ENCODE measurements at places on chromosomes 3 and 15.

DNA sequence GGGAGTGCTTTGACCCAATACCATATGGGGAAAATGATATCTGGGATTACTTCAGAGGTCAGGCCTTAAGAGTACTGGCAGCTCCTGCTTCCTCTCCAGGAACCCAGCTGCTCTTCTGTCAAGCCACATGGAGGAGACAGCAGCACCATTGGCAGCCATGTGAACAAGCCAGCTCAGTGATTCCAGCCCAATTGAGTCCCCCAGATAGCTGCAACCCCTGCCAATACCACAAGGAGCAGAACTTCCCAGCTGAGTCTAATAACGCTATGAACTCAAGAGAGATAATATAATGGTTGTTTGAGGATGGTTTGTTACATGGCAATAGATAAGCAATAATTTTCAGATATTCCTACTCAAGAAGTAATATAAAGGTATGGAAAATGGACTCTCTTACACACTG, 126.8 kb upstream of the CPNE4 start:
- ATAC-seq, result no peak

- ATAC-seq, result no peak
These were observed 184.9 kb downstream of the ZBTB20 start for GRCh38 chr3:114962189-114962588.

GRCh38 chr15:50262533-50262932, 3.0 kb downstream of the HDC start:
- no peak for ATAC-seq

- ATAC-seq, result no peak
These were observed 51.5 kb downstream of the ISG20 start for GRCh38 chr15:88690331-88690730.

DNA sequence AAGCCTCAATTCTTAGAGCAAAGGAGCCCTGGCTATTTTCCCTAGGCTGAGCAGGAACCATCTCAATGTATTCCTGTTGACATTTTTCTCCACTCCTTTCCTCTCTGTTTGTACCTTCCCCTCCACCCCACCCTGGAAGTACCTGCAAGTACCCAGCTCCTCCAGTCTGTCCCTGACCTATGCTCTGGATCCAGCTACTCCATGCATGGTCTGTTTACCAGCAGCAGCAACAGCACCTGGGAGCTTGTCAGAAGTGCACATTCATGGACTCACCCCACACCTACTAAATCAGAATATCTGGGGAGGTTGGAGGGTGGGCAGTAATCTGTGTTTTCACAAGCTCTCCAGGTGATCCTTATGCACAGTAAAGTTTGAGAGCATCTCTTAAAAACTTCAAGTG, 240.7 kb upstream of the UMPS start:
- ATAC-seq, result no peak

- no peak for ATAC-seq
These were observed 43.6 kb upstream of the SRGAP3 start for GRCh38 chr3:9293076-9293475.

DNA sequence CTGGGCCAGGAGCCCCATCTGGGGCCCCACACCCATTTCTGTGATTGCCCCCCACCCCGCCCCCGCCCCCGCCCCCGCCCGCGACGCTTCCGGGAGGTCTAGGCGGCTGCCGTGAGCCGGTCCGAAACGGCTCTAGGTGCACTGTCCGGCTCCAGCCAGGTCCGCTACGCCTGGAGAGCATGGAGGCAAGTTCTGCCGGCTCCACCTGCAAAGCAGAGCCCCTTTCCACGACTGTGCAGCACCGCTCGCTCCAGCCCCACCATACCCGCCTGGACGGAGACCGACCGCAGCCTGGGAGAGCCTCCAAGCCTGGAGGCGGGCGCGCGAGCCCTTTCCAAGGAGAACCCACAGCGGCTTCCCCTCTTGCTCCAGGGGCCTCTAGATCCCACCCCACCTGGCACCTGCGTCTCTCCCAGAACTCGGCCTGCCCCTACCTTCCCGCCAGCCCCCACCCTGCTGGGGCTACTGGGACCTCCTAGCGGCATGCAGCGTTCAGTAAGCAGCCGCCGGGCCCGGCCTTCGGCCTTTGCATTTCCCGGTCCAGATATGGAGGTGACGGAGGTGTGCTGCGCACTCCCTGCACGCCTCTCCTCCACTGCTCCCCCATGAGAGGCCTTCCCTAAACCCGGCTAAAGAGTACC, 66.2 kb downstream of the KLF13 start:
- ATAC-seq, result peak; percentile 33

- ATAC-seq, result no peak
These were observed 12.2 kb downstream of the RNF123 start for GRCh38 chr3:49701388-49702077.

DNA sequence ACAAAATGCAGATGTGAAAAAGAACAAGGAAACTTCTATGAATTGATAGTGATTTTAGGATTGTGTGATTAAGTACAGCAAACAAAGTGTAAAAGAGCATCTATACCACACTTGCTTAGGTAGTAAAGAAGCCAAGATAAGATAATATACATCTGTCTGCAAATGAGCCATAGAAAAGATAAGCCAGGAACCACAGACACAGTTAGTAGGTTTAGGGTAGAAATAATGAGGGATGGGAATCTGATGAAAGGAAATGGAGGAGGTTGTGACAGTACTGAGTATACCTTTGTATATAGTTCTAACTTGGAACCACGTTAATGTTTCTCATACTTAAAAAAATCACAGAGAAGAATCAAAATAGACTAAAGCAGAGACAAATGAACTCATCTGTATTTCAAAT, 54.0 kb downstream of the TCF12 start:
- no peak for ATAC-seq

DNA sequence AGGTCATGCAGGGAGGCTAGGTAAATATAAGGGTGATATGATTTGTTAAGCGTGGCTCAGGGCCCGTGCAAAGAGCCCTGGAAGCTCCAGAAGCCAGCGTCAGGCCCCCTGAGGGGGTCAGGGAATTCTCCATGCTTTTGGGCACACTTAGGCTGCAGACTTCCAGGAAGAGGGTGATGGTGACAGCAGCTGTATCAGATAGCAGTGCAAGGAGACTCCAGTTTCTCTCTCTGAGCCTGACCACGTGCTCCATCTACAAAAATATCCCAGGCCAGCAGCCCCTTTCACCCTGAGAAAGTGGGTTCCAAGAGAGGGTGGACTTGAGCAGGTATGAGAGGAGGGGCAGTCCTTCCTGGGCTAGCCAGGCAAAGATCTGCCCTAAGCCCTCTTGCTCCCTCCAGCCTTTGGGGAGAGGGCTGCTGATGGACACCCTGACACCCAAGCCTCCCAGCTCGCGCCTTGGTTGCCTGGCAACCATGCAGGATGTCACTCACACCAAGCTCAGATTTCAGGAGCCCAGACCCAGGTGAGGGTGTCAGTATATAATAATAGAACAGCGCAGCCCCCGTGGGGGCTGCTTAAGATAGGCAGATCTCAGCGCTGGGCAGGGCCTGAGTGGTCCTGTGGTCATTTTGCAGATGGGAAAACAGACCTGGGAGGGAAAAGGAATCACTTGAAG, 35.8 kb downstream of the ATP2B2 start:
- ATAC-seq, result no peak

GRCh38 chr3:120094776-120095225, 554 bp upstream of the GSK3B start:
- peak; percentile 83 for ATAC-seq

DNA sequence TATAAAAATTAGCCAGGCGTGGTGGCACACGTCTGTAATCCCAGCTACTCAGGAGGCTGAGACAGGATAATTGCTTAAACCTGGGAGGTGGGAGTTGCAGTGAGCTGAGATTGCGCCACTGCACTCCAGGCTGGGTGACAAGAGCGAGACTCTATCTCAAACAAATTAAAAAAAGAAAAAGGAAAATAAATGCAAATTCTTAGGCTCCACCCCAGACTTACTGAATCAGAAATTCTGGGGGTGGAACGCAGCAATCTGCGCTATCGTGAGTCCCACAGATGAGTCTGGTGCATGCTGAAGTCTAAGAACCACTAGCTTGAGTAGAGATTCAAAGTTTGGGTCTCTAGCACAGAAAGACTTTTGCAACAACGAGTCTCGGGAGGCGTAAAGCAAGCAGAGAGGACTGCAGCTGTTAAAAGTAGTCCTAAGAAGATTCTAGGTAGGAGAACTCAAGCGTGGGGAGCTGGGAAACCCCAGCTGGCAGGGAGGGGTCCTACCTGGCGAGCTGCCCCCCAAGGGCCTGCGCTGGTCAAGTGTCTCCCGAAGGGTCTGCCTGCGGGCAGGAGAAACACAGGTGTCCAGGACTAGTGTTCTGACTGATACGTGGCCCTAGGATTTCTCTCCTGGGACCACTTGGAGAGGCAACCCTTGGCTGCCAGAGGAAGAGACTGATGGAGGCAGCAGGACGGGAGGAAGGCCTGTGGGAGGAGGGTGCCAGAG, 21.9 kb downstream of the CEP19 start:
- ATAC-seq, result no peak

DNA sequence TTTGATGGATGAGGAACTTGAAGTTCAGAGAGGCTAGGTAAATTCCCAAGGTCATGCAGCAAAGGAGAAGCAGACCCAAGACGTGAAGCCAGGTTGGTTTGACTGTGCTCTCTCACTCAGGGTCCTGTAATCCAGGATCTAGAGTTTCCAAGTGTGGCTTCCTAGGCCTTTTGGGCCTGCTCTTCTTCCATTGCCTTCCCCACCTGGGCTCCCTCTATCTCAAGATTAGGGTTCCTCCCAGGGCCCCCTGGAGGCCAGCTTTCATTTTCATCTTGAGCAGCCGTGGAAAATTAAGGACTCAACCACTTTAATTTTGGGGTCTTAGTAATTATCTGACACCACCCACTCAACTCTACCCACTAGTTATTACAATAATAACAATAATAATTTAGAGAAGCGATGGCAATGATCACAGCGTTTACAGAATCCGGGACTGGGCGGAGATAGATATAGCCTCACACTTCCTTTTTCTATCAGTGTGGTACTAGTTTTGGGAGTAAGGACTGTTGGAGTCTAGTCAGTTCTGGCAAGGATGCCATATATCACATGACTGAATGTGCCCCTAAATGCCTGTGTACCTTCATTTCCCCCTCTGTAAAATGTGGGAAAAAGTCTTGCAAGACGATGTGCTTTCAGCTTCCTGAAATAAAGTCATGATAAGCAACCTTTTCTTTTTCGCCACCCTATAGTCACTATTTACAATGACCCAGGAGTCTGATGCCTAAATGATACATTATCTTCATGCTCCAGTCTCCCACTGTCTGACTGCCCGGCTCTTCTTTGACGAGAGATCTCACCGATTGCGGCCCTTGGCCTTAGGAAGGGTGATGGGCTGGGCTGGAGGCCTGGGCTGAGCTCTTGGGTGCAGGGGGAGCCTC, 30.2 kb upstream of the MAGEF1 start:
- ATAC-seq, result no peak

- no peak for ATAC-seq
These were observed 1.8 kb upstream of the NAALADL2 start for GRCh38 chr3:174857301-174857700.

- no peak for ATAC-seq
These were observed 54.8 kb upstream of the HES1 start for GRCh38 chr3:194080913-194081800.

DNA sequence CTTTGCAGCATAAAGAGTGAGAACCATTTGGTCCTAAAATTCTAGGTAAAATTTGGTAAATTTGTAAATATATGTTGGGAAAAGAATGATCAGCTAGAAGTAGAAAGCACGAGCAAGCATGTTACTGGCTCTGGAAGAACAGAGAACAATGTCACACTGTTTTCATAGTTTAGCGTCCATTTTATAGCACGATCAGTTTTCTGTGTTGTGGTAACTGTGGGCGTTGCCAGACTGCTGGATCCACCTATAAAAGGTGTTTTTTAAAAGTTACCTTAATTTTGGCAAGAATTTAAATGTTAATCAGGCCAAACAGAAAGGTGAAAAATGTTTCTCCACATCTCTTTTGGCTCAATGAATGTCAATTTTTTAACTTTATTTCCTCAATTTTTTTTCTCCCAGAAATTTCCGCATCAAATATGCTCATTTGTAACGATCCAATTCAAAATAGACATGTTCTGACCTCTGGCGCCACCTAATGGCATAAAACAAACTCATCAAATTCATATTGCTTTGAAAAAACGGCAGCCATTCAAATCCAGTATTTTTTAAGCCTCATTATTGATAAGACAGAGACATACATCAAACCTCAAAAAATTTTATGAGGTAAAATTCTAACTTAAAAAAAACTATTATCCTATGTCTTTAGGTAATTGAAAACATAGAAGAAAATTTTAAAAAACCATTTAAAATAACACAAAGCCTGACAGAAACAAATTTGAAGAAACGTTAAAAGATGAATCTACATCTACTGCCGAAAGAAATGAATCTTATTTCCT, 5.5 kb upstream of the GP5 start:
- no peak for ATAC-seq

DNA sequence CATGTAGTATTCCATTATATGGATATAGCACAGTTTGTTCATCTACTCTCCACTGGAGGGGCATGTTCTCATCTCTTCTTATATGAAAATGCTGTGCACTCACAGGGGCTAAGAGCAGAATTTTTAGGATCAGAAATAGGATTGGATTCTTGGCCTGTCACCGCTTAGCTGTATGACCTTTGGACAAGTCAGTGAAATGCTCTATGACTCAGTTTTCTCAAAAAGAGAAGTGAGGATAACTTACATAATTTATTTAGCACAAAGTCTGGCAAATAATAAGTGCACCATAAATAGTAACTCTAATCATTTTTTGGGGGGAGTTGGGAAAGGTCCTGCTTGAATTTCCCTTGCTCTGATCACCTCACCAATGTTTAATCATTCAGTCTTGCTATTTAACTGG, 103.7 kb upstream of the LRIG1 start:
- no peak for ATAC-seq

DNA sequence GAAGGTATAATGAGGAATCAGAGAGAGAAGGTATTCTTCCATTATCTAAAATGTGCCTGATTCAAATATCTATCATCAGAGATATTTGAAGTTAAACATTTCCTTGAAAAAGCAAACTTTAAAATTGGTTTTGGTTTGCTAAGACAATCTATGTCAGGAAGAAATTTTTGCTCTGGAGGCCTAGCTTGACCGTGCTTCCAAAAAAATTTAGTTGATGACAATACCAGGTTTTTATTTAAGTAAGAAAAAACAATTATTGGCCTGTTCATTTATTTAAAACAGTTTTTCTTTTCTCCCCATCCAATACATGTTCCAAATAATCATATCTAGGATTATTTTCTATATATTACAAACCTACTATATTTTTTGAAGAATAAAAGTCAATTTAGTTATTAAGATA, 75.3 kb downstream of the OTOL1 start:
- no peak for ATAC-seq

- no peak for ATAC-seq
These were observed 147.7 kb downstream of the CHSY1 start for GRCh38 chr15:101104141-101104540.

- no peak for ATAC-seq
These were observed 516.8 kb upstream of the ATP11B start for GRCh38 chr3:182276512-182276911.

- ATAC-seq, result no peak
These were observed 110.2 kb upstream of the UMPS start for GRCh38 chr3:124619887-124620599.

- ATAC-seq, result peak; percentile 52
These were observed at the start of gene CYP1A1 for GRCh38 chr15:74725225-74725774. TSS of gene CYP1A1 (minus strand) at chr15:74725528. CDS start at chr15:74723097, 2,431 bp downstream.

DNA sequence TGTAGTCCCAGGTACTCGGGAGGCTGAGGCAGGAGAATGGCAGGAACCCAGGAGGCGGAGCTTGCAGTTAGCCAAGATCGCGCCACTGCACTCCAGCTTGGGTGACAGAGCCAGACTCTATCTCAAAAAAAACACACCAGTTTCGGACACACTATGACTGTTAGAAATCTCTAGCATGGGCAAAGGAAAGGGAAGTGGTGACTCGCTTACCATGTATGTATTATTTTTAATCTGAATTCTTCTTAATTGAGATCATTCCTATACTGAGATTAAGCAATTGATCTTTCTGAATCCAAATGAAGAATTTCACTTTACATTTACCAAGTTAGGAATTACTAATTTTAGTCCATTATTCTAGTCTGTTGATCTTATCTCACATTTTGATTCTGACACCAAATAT, 459.2 kb upstream of the ALCAM start:
- no peak for ATAC-seq

Measured in motor neuron (in vitro differentiated cells).